ENCODE measurements at places on chromosomes 7 and 10.
A peak's percentile ranks its signal among the peaks of the same experiment; 100 is the strongest.

- no peak for DNase-seq
Observed at GRCh38 chr10:112790030-112790429, 160.0 kb upstream of the TCF7L2 start.

- no peak for DNase-seq
Observed at GRCh38 chr10:6746782-6747181, 166.7 kb upstream of the PRKCQ start.

DNA sequence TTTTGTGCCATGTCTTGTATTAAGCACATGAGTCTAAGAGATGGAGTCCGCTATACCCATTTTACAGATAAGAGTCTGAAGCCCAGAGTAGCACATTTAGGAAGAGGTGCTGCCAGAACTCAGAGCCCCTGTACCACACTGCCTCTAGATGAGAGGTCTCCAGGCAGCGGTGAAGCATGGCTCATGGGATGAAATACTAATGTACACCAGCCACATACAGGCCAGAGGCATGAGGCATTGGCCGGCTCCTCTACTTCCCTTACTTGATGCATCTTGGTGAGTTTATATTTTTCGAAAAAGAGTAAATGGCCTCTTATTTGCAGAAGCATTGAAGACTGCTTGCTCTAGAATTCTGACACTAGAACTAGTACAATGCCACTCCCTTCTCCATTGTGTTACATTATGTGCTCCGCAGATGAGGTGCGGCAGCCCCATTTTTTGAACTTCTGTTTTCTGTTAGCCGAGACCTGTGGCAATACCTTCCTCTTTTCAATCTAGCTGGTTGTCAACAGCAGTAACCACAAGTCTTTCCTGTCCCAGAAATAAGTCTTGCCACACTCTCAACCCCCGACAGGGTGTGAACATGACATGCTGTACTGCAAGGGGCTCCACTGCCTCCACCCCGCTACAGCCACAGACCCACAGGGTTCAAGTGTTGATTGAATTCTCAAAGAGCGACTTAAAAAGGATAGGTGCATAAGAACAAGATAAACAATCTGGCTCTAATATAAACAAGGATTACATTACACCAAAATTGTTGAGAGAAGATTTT is 145.3 kb downstream of the CELF2 start:
- peak; percentile 52 for DNase-seq

- DNase-seq, result no peak
Observed at GRCh38 chr10:112209684-112210131, 26.1 kb upstream of the GPAM start.

GRCh38 chr10:79243181-79244067 is 103.8 kb upstream of the PPIF start:
- DNase-seq, result peak; percentile 70

DNA sequence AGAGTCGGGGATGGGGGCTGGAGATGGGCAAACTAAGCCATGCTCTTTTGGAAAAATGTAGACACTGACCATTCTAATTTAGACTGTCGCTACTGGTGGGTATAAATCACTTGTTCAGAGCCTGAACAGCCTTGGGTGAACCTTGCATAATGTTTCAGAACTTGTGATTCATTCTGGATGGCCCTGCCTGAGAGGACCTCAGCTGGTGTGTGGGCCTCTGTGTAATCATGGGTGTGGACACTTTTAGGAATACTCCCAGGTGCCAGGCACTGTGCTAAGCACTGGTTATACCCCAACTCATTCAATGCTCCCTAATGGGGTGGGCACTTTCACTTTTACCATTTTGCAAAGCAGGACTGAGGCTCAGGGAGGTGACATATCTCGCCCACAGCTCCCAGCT is 26.8 kb upstream of the TM9SF3 start:
- no peak for DNase-seq

- no peak for DNase-seq
Observed at GRCh38 chr7:57651006-57651405, 201.0 kb downstream of the ZNF716 start.

GRCh38 chr10:788796-789748 is 99.6 kb upstream of the DIP2C start:
- peak; percentile 16 for DNase-seq

DNA sequence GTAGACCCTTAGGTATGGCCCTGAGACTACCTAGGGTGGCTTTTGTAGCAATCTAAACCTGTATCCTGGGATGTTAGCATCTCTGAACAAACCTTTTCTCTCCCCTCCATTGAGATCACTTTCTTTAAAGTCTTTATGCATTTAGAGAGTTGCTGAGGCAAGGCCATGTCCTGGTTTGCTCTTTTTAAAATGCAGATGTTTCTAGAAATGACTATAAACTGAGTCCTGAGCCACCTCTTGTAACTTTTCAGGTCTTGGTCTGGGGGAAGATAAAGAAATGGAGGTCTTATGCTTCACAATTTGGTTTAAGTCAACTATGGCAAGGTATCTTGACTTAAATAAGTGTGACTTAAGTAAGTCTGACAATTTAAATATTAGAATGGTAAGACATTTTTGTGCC is 78.0 kb downstream of the AUTS2 start:
- no peak for DNase-seq

DNA sequence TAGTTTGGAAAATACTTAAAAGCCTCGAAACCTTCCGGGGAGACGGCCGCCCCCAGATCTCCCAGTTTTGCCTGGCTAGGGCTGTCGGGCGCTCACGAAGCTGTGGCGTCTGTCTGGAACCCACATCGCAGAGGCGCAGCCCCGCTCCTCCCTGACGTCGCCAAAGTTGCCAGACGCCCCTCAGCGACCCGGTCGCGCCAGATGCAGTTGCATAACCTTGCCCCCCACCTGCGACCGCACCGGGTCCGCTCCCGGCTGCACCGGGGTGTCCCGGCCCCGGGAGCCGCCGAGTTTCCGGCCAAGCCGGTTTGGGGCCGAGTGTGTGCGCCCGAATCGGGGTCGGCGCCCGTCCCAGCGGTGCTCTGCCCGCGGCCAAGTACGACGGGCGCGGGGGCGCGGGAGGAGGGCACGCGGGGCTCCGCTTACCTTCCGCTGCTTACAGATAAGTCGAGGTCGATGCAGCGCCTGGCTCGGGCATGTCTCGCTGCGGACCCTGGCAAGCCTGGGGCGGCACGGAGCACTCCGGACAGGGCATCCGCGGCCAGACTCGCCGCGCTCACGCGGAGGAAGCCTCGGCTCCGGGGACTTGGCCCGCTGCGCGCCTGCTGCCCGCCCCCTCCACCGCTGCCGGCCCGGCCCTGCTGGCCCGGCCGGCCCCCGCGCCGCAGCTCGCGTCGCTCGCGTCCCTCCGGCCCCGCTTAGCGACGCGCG is 665 bp downstream of the INSYN2A start:
- DNase-seq, result no peak

- peak; percentile 41 for DNase-seq
Observed at GRCh38 chr7:75920431-75921161, 5.6 kb downstream of the POR start.

- DNase-seq, result no peak
Observed at GRCh38 chr7:157077021-157077420, 61.7 kb upstream of the UBE3C start.

DNA sequence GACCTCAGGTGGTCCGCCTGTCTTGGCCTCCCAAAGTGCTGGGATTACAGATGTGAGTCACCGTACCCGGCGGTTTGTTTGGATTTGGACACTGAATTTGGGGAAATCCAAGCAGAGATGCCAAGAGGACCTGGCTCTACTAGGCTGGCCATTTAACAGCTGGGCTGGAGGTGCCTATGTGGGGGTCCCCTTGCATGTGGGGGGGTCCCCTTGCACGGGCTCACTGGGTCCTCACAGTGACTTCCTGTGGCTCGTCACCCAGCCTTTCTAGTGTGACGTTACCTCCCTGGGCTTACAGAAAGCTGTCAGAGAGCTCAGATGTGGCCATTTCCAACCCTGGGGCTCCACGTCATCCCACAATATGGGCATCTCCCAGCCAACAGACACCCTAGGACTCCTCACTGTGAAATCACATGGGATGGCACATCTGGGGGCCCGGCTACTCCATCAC is 49.3 kb upstream of the GNA12 start:
- DNase-seq, result no peak

Measured in stimulated activated CD4-positive, alpha-beta T cell treated with anti-CD3 and anti-CD28 coated beads, Interleukin-15, amount 100 ng/mL, for 48 hours (primary cell).